ENCODE measurements at places on chromosomes 13 and 19.

DNA sequence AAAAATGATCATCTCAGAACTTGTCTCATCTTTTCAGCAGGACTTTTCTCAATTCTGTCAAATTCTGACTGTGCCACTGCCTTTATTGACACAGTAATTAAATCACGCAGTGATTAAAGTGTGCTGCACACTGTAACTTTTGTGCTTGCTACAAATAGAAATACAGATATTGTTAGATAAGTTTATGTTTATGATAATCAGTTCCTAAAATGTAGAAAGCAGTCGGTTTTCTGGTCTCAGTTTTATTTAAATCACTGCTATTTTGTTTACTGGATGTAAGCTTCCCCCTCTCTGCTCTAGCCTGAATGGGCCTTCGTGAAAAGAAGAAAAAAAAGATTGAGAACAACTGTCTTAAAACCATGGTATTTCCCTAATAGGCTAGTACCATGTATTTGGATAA, 258.8 kb upstream of the STARD13 start:
- DNase-seq = no peak

- no peak for DNase-seq
Measured at GRCh38 chr19:45524575-45525129, 17.4 kb downstream of the VASP start.

DNA sequence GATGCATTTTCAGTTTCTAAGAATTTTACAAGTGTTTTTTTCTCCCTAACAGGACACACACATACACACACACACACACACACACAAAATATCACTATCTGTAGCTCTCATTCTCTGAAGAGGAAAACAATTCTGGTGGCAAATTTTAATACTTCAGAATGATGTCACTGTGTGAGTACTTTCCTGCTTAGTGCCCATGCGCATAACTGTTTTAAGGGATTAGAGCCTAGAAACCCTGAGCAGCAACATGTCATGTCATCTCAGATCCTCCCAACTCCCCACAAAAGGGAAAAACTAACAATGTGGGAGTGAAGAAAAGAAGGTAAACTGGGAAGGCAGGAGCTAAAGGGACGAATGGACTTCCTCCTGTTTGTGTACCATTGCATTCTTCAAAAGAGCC, 401.2 kb downstream of the SPRY2 start:
- DNase-seq = peak; percentile 7

DNA sequence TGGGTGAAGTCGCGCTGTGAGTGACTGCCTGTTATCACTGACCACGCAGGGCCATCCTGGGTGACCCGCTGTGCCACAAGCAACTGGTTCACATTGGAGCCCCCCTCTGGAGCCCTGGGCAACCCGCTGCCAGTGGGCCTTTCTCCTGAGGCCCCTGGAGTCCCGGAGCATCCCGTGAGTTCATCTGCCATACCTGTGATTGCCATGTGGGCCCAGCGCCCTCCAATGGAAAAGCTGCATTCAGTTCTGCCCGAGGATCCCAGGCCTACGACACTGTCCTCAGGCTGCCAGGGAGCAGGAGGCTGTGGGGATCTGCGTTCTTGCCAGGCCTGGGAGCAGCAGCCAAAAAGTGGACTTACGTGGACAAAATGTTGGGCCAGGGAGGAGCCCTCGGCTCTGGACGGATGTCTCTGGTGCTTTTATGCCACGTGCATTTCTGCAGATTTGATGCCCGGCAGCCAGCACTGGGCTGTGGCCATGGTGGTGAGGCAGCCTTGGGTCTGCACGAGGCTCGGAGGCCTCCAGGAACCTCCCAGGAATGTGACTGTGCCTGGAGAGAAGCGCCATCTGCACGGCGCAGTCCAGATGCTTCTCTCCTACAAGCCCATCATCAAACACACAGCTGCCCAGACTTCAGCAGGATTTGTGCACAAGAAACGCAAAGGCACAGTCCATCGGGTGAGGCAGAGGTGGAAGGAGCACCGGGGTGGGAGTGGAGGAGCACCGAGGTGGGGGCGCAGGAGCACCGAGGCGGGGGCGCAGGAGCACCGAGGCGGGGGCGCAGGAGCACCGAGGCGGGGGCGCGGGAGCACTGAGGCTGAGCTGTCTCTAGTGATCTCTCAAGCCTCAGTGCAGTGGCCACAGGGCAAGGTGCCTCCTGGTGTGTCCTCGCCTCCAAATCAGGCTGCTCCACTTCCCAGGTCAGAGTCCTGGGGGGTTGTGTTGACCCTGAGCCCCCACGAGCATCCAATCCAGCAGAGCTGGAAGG, 44.0 kb downstream of the C13orf46 start:
- DNase-seq = no peak

- peak; percentile 80 for DNase-seq
Measured at GRCh38 chr19:14363183-14364097, 17.8 kb upstream of the ADGRE5 start.

- no peak for DNase-seq
Measured at GRCh38 chr19:33133438-33134031, 1.6 kb downstream of the WDR88 start.

DNA sequence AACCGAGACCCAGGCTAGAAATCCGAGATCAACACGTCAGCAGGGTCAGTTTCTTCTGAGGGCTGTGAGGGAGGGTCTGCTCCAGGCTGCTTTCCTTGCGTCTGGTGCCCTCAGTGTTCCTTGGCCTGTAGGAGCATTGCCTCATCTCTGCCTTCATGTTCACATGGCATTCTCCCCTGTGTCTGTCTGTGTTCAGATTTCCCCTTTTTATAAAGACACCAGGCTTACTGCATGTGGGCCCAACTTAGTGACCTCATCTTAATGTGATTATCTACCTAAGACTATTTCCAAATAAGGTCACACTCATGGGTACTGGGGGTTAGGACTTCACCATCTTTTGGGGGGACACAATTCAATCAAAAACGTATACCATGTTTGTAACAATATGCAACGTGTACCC, 57.2 kb upstream of the C1QTNF9 start:
- no peak for DNase-seq

DNA sequence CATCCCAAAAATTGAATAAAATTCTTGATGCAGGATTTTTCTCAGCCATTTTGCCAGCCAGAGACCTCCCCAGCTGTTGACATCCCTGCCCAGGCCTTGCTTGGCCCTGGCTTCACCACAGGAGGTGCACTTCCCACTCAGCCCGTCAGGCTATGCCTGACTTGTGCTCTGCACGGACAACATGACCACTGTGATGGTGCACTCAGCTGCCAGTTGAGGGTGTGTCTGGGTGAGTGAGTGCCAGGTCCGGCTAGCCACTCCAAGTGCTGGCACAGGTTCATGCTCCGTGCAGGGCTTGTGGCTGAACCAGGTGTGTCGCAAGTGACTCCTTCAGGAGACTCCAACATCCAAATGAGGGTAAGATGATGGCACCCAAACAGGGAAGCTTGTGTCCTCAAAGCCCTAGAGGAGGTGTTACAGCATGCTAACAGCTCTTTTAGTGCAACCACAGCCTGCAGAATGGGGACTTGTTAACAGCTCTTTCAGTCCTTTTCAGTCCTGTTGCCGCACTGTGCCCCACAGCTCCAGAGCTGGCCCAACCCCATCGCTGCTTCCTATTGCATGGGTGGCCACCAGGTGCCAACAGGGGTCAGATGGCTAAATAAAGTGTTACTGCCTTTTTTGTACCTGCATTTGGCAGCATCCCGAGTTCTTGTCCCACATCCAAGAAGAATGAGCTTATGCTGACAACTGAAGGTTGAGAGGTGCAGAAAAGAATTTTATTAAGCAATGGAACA, 380.7 kb downstream of the SLITRK5 start:
- no peak for DNase-seq

DNA sequence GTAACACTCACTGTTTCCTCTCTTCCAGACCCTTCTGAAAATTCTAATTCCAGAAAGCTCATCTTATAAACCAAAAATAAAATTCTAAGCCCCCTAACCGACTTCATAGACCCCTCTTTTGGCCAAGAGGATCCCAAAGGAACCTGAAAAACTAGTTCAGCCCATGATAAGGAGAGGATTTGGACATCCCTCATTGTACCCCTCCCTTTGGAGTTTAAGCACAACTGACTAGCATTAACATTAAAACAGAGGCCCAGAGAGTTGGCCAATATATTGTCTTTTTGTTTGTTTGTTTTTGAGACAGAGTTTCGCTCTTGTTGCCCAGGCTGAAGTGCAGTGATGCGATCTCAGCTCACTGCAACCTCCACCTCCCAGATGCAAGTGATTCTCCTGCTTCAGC, 34.2 kb upstream of the MUC16 start:
- DNase-seq = no peak

GRCh38 chr13:25190771-25191170, 18.7 kb upstream of the AMER2 start:
- no peak for DNase-seq

DNA sequence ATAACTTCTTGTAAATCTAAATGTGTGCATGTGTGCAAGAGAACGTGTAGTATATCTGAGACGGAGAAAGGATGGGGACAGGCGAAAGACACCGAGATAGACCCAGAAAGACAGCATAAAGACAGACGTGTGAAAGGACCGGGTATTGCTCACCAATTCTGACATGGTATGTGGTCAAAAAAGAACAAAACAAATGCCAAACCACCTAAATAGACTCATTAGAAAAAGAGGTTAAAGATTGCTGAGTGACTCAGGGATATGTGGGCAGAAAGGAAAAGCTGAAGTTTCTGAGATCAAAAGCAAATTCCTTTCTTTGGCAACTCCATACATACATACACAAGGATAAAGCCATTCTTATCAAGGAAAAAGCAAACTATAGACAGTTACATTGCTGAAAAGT, 179.7 kb upstream of the TSC22D1 start:
- peak; percentile 84 for DNase-seq

GRCh38 chr13:43030548-43030947, 7.2 kb downstream of the DNAJC15 start:
- DNase-seq = no peak

GRCh38 chr13:39037410-39037879, 444 bp downstream of the PROSER1 start:
- DNase-seq = no peak

GRCh38 chr19:56834564-56835375, 5.8 kb downstream of the PEG3 start:
- peak; percentile 53 for DNase-seq

DNA sequence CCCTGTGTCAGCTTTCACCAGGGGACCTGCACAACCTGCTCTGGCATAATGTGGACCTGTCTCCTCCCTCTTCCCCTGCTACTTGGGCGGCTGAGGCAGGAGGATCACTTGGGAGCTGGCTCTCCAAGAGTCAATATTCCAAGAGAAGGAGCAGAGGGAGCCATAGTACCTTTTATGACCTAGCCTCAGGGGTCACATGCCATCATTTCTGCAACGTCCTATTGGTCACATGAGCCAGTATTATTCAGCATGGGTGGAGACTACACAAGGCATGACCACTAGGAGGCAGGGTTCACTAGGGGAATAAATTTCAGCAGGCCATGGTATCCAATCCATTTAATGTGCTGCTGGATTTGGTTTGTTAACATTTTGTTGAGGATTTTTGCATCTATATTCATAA, 12.0 kb upstream of the SHFL start:
- peak; percentile 23 for DNase-seq

DNA sequence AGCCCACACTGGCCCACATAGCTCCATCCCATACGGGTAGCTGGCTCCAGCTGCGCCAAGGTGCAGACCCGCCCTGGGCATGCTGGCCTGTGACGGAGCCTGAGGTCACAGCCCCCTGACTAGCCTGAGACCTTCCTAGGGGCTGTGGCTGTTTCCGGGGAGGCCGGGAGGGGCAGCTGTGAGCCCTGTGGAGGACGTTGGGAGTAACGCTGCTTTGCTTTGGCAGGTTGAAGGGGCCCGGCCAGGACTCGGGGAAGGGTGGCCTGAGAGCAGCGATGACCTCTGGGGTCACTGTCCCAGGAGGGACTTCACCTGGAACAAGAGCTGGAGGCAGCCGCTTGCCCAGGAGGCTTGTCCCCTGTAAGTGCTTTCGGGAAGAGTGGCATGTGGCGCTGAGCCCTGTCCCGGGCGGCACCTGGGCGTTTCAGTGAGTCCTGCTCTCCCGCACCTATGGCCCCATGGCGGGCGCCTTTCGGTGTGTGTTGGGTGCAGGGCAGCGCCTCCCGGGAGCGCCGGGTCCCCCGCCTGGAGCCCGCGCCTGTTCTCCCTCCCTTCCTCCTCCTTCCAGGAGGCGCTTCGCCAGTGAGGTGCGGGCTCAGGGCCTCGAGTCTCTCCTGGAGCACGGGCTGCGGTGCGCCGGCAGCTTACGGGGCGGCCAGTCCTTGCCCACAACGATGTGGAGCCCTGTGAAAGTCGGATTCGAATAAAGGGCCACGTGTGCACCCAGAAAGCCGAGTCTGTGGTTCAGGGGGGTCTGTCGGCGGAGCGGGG, 1.1 kb upstream of the FAM174C start:
- DNase-seq = no peak

GRCh38 chr13:108769213-108770070, 140.0 kb downstream of the MYO16 start:
- DNase-seq = peak; percentile 86

- DNase-seq = no peak
Measured at GRCh38 chr13:20788312-20788711, 14.6 kb upstream of the EEF1AKMT1 start.

DNA sequence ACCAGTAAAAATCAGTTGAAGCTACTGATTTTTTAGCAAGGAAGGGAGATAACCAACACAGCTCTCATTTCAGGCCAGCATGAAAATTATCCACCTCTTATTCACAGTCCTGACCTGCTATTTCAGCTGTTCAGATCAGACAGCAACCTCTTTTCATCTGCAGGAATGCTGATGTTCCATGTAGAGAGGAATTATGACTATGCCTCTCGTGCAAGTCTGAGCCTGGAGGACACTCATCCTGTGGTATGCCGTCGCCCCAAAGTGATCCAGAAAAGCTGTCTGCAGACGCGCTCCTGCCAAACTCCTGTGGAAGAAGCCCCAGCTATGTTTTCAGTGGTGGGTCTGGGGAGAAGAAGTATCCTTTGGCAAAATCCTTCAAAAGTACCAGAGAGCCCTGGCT, 563.5 kb upstream of the SLITRK1 start:
- DNase-seq = no peak

GRCh38 chr13:36571444-36571843, 102.4 kb upstream of the SERTM1 start:
- no peak for DNase-seq

GRCh38 chr19:2181633-2181997, 17.9 kb downstream of the DOT1L start:
- no peak for DNase-seq

DNA sequence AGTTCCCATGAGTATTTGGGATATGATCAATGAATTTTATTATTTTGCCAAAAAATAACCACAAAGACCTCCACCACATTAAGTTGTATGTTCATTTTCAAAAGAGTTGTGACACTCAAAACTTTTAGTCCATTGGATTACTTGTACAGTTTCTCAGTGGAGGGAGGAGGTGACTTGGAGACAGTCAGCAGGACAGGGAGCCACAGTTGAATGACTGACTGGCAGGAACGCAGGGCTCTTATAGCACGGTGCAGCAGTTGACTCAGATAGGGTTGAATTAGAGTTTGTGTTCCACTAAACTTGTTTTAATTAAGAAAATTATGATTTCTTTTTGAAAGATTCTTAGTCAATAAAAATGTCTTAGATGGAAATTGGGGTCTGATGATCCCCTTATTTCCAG, 42.5 kb downstream of the TNFRSF19 start:
- peak; percentile 53 for DNase-seq

GRCh38 chr13:50584856-50585580, 258.5 kb downstream of the DLEU7 start:
- DNase-seq = no peak
